ENCODE measurements at places on chromosomes 2 and 18. TPM values are rescaled to one million over a fixed set of nuclear protein-coding genes. Genes with fewer than 3 reads are reported as not detected.

The ALKAL2 gene
- not detected for total RNA-seq

The CYTIP gene
- total RNA-seq: 0.22 TPM

The RTP5 gene
- total RNA-seq: not detected

The SMC6 gene
- total RNA-seq: 21.8 TPM

The ELAC1 gene
- 5.0 TPM for total RNA-seq

The NRBP1 gene
- 127 TPM for total RNA-seq

The PSMG2 gene
- 67.8 TPM for total RNA-seq

The WNT6 gene
- total RNA-seq: 0.31 TPM

The MOGAT1 gene
- total RNA-seq: not detected

The PROKR1 gene
- not detected for total RNA-seq

The PLEKHM3 gene
- total RNA-seq: 2.2 TPM

The CCBE1 gene
- total RNA-seq: 9.7 TPM

The CD207 gene
- total RNA-seq: not detected

The GLI2 gene
- 22.1 TPM for total RNA-seq

The VWC2L gene
- not detected for total RNA-seq

The TMEM37 gene
- total RNA-seq: 1.5 TPM

The ANKRD30B gene
- not detected for total RNA-seq

The EHD3 gene
- 6.3 TPM for total RNA-seq

The KDM3A gene
- 22.5 TPM for total RNA-seq

The PDE6D gene
- 23.3 TPM for total RNA-seq

The CROCC2 gene
- not detected for total RNA-seq

The OTOS gene
- not detected for total RNA-seq

The VWA3B gene
- total RNA-seq: not detected

The RASGRP3 gene
- 1.1 TPM for total RNA-seq

The IL36G gene
- total RNA-seq: not detected

The INHA gene
- total RNA-seq: 0.47 TPM

The SLC9A2 gene
- 3.0 TPM for total RNA-seq

The ALK gene
- total RNA-seq: not detected

The CIDEA gene
- not detected for total RNA-seq

The REG3G gene
- total RNA-seq: not detected

The SLC40A1 gene
- 1.6 TPM for total RNA-seq

The FZD7 gene
- total RNA-seq: 5.6 TPM

The APOB gene
- 0.01 TPM for total RNA-seq

All from A549 treated with Hydrocortisone at 1 μM for 4 hours (cell line).